ENCODE measurements at places on chromosomes 1 and 21.

DNA sequence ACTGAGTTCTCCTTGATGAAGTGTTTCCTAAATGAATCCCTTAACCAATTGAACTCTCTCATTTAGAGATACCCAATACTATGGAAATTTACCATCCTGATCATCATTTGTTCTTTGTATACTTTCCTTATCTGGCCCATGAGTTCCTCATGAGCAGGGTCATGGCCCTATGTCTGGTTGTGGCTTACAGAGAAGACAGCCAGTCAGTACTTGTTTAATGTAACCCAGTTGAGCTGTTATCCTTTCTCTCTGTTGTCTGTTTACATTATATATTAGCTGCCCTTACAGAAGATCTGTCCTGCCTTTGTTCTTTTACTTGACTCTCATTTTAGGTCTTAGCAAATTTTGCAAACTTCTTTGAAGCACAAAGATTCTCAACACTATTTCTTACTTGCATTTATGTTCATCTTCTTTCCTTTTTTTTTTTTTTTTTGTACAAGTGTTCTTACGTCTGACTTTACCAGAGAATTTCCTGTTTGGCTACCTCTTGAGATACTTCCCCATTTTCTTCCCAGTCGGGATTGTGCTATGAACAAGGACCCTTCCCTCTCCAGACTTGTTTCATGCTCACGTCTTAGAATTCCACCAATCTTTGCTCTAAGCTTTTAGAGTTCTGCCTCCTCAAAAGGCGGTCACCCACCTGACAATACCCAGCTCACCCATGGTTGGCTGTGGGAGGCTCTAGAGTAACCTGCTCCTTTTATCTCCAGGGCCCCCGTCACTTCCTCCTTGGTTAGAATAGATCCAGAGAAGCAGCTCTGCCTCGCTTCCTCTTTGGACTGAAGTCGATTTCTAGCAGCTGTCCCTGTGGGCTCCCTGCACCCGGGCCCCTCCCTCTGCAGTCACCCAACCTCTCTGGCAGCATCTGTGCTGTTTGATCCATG is 53.6 kb upstream of the RUNX1 start:
- DNase-seq: no peak

GRCh38 chr1:22256213-22256512 is 113.3 kb upstream of the WNT4 start:
- no peak for DNase-seq

- no peak for DNase-seq
Observed at GRCh38 chr1:199955235-199955634, 72.3 kb upstream of the NR5A2 start.

DNA sequence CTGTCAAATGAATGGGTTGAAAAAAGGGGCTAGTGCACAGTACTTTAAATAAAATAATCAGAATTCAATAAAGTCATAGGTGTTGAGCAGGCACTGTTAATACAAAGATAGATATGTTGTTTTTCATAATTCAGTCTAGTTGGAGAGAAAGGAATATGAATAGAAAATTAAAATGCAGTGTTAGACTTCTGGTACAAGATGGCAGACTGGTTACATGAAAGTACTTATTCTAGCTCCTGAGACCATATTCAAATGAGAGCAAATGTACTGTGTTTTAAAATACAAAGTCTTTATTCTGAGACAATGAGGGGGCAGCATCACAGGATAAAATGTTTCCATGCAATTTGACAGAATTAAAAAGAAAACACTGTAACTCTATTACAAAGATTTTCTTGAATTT is 542.1 kb downstream of the COL11A1 start:
- DNase-seq: no peak

DNA sequence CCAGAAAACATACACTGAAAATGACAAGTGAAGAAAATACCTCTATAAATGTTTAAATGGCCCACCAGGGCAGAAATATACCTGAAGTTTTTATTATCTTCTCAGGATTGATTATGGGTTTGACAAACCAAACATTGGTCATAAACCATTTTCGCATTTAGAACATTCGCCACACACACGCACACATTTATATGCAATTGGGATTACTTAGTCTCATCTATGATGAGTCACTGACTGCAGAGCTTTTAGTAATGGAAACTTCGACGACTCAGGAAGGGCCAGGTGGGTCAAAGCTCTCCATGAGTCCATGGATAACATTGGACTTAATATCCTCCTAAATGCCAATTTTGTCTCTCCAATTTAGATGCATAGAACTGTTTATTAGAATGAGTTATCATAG is 16.9 kb downstream of the NRDC start:
- DNase-seq: no peak

Measured in ovary (tissue), 10 donors.